ENCODE measurements at places on chromosomes 2 and 18.

DNA sequence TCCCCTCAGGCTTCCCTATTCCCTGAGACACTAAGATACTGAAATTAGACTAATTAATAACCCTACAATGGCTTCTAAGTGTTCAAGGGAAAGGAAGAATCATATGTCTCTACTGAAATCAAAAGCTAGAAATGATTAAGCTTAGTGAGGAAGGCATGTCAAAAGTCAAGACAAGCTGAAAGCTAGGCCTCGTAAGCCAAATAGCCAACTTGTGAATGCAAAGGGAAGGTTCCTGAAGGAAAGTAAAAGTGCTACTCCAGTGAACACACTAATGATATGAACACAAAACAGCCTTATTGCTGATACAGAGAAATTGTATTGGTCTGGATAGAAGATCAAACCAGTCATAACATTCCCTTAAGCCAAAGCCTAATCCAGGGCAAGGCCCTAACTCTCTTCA is 10.0 kb downstream of the ZC3H8 start:
- DNase-seq: no peak

GRCh38 chr2:64667535-64667934 is 13.8 kb upstream of the SERTAD2 start:
- DNase-seq: no peak

- DNase-seq: no peak
Observed at GRCh38 chr2:31101701-31102100, 36.5 kb downstream of the GALNT14 start.

- no peak for DNase-seq
Observed at GRCh38 chr2:218387369-218388194, 5.5 kb downstream of the SLC11A1 start.

GRCh38 chr2:121178730-121179129 is 106.3 kb downstream of the TFCP2L1 start:
- DNase-seq: no peak

GRCh38 chr2:31318361-31319336 is 84.7 kb downstream of the EHD3 start:
- DNase-seq: no peak

GRCh38 chr2:170462433-170463205 is 252.5 kb upstream of the SP5 start:
- DNase-seq: no peak

- DNase-seq: peak; percentile 57
Observed at GRCh38 chr18:45910405-45911023, 56.6 kb downstream of the EPG5 start.

GRCh38 chr2:170394641-170395387 is 216.9 kb downstream of the MYO3B start:
- DNase-seq: no peak

DNA sequence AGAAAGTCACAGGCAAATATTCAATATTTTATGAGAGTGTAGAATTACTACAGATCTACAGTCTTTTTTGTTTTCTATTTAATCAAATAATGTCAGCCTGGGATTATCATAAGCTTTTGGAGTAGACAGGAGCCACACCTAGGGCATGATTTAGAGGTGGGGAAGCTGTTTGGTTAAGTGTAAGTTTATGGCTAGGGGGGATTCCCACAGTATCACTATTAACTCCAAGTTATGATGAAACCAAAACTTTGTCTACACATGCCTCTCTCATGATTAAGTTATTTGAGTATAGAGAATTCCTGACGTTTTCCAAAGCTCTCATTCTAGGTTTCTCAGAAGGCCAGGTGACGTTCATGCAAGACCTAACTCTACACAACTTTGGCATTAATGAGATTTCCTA is 2.1 kb downstream of the SERPINB10 start:
- no peak for DNase-seq

DNA sequence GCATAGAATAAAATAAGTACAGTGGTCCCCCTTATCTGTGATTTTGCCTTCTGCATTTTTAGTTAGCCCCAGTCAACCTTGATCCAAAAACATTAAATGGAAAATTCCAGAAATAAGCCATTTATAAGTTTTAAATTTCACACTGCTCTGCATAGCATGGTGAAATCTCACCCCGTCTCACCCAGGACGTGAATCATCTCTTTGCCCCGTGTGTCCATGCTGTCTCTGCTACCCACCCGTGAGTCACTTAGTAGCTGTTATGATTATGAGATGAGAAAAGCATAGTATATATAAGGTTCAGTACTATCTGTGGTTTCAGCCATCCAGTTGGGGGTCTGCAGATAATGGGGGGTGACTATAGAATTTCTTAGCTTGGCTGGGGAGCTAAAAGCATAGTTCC is 67.3 kb downstream of the RHBDD1 start:
- DNase-seq: no peak

DNA sequence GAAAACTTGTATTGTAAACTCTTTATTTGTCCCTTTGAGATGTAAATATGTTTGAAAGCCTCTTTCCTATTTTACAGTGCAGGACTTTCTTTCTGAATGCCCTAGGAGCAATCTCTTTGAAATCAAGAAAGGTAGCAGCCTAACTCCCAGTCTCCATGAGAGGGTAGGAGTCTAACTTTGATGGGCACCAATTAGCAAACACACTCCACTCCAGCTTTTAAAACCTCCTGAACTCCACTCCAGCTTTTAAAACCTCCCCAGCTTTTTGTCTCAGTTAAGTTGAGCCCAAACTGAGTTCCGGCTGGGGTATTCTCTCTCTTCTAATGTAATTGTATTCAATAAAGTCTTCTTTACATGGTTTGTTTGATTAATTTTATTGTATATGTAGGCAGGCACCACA is 493.7 kb upstream of the CDH7 start:
- DNase-seq: no peak

GRCh38 chr18:23882616-23883276 is 131.8 kb upstream of the TTC39C start:
- DNase-seq: no peak

DNA sequence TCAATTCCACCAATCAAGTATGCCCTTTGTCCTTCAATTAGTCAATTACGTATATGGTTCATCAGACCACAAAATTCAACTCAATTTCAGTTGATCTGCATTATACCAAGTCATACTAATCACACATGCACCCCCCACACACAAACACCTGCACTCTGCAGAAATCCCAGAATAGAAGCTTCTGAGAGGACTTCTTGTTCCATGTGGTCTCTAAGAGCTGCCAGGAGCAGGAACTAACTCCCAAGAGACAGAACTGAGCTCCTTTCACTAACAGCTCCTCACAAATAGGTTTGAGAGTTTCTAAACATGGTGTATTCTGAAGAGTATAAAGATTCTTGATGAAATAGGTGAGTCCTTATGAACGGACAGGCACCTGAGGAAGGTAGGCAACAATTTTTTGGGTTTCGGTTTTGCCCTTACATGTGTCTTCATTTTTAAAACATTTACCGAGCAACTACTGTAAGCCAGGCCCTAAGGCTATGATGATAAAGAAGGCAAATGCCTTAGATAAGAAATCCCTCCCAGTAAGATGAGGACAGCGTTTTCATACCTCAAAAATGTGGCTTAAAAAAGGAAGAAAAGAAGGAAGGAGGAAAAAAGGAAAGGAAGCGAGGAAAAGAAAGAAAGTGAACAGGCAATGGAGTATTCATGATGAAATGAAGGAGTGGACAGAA is 183.1 kb downstream of the PID1 start:
- DNase-seq: no peak

- DNase-seq: no peak
Observed at GRCh38 chr2:40178171-40178778, 273.6 kb downstream of the SLC8A1 start.

- DNase-seq: no peak
Observed at GRCh38 chr2:238987352-238987981, 139.6 kb downstream of the TWIST2 start.

GRCh38 chr2:116669782-116670181 is 1144.7 kb upstream of the DDX18 start:
- DNase-seq: no peak

- no peak for DNase-seq
Observed at GRCh38 chr2:241199897-241200821, 11.7 kb downstream of the ANO7 start.

GRCh38 chr2:6079405-6079804 is 387.2 kb downstream of the SOX11 start:
- no peak for DNase-seq

GRCh38 chr2:168424971-168425370 is 31.1 kb upstream of the CERS6 start:
- DNase-seq: no peak

DNA sequence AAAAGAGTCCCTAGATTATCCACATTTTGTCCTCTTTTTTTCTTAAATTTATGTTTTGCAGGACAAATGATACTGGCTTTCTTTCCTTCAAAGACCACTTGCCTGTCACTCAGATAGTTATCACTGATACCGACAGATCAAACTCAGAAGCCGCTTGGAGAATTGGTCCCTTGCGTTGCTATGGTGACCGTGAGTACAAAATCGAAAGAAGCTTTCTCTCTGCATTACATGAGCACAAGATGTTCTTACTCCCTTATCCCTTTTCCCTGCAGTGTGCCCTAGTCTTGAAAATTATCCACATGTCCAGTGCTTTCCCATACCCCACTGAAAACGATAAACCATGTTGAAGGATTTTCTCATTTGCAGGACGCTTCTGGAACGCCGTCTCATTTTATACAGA is 738.5 kb downstream of the CNTNAP5 start:
- no peak for DNase-seq

GRCh38 chr2:130390460-130391057 is 34.7 kb downstream of the PTPN18 start:
- DNase-seq: no peak

GRCh38 chr18:22433956-22434355 is 16.2 kb upstream of the CTAGE1 start:
- no peak for DNase-seq

GRCh38 chr2:117703858-117704257 is 110.6 kb upstream of the DDX18 start:
- no peak for DNase-seq

GRCh38 chr2:211941216-211941747 is 597.3 kb downstream of the ERBB4 start:
- DNase-seq: no peak

- no peak for DNase-seq
Observed at GRCh38 chr18:2451556-2451955, 119.7 kb downstream of the METTL4 start.

GRCh38 chr2:121809607-121810006 is 54.2 kb downstream of the TSN start:
- DNase-seq: no peak

GRCh38 chr2:149767516-149767974 is 180.0 kb upstream of the MMADHC start:
- DNase-seq: no peak

- no peak for DNase-seq
Observed at GRCh38 chr2:198028955-198029354, 224.6 kb downstream of the PLCL1 start.

DNA sequence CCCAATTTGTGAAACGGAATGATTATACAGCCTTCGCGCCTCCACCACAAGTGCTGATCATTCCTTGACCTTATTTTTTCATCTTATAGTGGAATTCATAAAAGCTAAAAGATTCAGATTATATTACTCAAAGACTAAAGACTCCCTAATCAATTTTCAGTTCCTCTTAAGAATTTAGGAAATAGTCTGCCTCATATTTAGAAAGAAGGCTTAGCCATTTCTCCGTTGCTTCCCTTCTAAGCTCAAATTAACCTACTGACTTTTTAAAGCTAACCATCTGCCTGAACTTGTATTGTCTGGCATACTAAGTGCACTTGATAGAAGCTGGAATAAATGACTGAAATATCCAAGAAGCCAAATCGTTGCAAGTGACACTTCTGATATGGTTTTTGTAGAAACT is 44.7 kb downstream of the HNRNPLL start:
- DNase-seq: no peak

DNA sequence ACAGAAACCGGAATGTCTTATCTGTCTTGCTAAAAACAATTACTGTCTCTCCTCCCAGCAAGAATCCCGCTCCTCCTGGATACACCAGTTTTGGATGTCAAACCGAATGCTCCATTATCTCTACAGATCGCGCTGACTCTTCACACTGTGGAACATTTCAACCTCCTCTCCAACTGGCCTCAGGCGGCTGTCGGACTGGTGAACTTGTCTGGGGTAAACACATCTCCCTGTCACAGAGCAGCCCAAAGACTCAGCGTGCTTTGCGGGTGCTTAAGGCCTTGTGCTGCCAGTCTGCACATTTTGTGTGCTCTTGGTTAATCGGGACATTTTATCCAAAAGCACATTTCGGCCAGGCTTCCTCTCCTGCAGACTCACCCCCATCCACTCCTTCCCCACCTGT is 173.1 kb downstream of the ICOS start:
- no peak for DNase-seq

- DNase-seq: no peak
Observed at GRCh38 chr2:32622570-32623310, 5.1 kb upstream of the TTC27 start.

- no peak for DNase-seq
Observed at GRCh38 chr18:29174891-29175290, 998.0 kb upstream of the CDH2 start.

GRCh38 chr18:44937960-44938719 is 257.5 kb downstream of the SETBP1 start:
- no peak for DNase-seq

DNA sequence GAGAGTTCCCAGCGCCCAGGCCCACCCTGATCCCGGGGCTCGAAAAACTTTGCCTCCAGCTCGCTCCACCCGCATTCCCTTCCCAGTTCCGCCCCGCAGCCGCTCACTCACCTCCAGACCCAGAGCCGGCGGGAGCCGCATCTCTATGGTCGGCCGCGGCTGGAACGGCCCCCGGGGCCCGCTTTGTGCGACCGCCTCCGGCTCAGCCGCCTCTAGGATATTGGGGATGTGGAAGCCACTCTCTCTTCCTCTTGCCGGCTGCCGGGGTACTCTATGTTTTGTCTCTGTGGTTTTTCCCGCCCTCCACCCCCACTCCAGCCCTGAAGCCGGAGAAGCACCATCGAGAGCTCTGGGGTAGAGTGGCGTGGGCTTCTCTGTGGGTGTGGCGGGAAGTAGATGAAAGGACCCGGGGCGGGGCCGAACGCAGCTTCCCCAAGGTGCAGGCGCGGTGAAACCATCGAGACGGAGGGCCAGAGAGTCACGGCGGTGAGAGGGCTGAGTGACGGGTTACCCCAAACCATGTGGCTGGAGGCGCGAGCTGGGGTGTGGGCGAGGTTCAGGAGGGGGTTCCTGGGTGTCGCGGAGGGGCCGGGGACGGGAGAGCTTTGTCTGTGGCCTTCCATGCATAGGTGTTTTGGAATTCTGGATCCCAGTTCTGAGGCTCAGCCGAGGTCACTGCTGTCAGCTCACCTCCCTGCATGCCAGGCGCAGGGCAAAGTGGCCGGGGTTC is at the start of the genes BCS1L and ZNF142:
Gene BCS1L (plus strand): TSS at position 426 of the 730 bp plus-strand sequence. CDS start 1,305 bp downstream, outside the sequence.
Gene ZNF142 (minus strand): TSS at position 366 of the 730 bp plus-strand sequence. CDS start 3,194 bp downstream, outside the sequence.
- peak; percentile 92 for DNase-seq

GRCh38 chr2:44126106-44126797 is 42.4 kb upstream of the PPM1B start:
- DNase-seq: no peak

Measured in stimulated activated CD4-positive, alpha-beta T cell treated with anti-CD3 and anti-CD28 coated beads, Interleukin-1b, Interleukin-23, amount 100 ng/mL, for 4 hours (primary cell).